ENCODE measurements at places on chromosomes 3 and 15.

DNA sequence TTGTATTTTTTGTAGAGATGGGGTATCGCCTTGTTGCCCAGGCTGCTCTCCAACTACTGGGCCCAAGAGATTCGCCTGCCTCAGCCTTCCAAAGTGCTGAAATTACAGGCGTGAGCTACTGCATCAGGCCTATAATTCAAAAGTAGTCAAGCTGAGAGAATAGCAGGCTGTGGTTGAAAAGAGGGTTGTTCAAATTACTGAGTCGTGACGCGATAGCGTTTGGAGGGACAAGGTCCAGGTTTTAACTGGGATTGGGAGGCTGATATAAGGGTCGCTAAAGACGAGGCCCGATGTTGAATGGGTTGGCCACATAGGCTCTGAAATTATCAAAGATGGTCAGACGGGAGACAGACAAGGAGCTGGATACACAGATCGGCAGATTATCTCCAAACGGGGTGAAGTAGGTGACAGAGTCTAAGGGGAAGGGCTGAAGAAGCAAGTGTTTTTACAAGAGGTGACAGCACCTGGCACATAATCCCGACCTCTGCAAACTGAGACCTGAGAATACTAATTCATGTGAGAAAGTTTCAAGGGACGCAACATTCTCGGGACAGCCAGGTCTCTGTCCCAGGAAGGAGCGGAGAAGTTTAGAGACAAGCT lies 759 bp upstream of the ARID3B start:
- no peak for DNase-seq

DNA sequence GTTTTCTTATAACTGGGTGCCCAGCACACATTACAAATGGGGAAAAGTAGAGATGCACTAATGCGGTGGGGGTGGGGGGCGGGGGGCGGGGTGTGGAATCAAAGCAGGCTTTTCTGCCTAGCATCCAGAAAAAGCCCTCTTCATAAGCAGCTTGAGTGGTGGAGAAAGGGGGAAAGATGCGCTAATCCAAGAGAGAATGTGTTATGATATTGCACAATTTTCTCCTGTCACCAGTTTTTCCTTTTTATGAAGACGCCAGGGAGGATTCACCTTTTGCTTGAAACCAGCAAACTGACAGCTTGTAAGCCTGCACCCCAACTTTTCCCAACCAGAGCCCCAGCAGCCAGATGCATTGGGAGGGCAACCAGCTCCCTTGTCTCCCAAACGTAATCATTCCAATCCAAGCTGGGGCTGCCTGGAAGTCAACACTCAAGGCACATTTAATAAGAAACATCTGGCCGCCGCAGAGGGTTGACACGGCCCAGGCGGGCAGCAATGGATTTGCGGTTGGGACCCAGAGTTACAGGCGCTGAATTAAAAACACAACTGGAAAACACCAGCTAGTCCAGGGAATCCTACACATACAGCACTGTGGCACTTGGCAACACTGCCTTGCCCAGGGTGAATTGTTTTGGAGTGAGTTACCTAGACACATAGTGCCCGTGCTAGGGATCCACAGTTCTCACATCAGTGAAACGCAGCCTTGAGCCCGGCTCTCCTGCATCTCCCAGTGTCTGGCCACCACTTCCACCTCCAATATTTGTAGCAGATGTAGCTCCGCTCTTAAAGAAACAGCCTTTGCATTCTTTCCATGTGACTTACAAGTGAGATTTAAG lies 218.5 kb upstream of the PRICKLE2 start:
- no peak for DNase-seq

GRCh38 chr3:59927056-59927455 lies 877.2 kb upstream of the CFAP20DC start:
- no peak for DNase-seq

DNA sequence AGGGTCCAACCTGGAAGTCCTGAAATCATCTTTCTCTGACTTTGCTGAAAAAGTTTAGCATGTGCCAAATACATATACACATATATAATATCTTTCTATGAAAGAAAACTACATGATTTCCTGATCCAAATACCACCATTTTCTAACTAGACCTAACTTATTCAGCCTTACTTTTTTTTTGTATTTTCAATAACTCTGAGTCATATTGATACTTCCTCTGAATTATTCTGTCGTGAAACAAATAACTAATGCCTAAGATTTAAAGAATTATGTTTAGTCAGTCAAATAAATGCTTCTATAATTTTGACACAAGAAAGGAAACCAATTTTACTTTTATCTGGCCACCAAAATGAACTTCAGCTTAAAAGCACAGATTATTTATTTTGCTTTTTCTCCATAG lies 760.2 kb upstream of the GBE1 start:
- DNase-seq, result no peak

DNA sequence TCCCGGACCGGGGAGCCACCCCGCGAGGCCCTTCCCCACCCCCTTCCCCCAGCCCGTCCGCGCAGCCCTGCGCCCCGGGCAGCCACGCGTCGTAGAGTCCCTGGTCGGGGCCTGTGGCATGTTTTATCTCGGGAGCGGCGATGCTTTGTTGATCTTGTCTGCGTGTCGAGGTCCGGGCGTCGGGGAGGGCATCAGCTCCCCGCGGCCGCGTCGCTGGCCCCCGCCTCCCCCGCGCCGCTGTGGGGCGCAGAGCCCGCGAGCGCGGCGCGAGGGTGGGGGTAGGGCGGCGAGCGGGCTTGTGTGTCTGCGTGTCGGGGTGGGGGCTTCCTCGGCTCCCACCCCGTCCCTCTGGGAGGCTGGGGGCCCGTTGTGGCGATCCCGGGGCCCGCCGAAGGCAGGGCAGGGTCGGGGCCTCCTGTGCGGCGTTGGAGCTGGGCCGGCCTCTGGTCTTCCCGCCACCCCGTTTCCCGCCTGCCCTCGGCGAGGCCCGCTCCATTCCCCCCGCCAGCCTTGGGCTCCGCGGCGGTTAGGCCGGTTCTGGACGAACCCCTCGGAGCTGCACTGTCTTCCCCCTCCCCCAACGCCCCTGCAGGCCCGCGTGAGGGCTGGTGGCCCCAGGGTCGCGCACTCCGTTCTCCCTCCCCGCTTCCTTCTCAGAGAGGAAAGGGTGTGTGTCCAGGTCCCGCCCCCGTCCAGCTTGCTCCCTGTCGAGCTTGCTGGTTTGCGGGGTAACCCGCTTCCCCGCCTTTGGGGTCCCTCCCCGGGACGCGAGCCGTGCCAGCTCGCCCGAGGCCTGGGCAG lies 695 bp downstream of the GMPS start:
- peak; percentile 81 for DNase-seq

GRCh38 chr3:158882445-158882844 lies 80.6 kb downstream of the MFSD1 start:
- DNase-seq, result no peak

GRCh38 chr3:66642019-66642418 lies 141.2 kb upstream of the LRIG1 start:
- no peak for DNase-seq

DNA sequence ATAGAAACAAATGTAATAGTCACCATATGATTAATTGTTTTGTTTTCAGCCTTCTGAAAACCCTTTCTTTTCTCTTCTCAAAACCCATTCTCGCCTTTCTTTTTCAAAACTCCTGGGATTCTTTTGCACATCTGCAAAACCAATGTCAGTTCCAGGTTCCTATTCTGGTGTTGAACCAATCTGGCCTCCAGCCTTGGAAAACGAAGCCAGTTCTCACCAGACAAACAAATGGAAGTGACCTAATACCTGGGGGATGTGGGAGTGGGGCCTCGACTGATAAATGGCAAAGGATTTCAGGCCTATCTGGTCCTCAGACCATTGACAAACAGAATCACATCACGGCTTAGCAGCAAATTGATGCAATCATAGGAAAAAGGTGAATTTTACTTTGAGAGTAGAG lies 73.0 kb downstream of the COL8A1 start:
- no peak for DNase-seq

DNA sequence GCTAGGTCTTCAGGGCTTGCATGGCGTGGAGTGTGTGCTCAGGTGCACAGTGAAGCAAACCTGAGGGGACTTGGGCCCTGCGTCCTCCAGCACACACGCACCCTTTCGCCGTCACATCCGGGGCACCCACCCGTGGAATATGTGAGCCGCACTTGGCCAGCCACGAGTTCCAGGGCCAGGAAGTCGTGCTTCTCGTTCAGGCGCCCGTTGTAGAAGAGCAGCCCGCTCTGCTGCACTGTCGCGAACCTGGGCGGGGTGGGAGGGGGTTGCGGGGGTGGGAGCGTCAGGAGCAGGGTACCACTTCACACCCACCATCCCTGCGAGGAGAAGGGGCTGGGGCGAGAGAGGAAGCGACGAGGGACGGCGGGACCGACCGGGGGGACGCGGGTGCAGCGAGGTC lies 7.1 kb downstream of the CELSR3 start:
- no peak for DNase-seq

DNA sequence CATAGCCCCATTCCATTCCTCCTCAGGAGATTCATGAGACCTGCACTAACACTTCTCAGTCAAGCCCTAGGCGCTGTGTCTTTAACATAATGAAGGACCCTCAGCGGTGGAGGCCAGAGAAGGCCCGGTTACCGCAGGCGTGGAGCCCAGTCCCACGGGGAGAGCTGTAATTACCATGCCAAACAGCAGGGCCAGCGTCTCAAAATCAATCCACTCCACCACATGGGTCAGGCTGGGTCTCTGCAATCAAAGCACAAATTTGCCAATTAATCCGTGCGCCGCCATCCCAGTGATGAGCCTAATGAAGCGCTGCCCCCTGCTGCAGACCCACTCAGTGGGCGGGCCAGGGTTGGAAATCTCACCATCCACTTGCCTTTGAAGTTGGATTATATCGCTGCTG lies 109.7 kb downstream of the OCA2 start:
- DNase-seq, result no peak

GRCh38 chr3:17233398-17233800 lies 348.6 kb downstream of the PLCL2 start:
- no peak for DNase-seq
